ENCODE measurements at places on chromosomes 6 and 20.

DNA sequence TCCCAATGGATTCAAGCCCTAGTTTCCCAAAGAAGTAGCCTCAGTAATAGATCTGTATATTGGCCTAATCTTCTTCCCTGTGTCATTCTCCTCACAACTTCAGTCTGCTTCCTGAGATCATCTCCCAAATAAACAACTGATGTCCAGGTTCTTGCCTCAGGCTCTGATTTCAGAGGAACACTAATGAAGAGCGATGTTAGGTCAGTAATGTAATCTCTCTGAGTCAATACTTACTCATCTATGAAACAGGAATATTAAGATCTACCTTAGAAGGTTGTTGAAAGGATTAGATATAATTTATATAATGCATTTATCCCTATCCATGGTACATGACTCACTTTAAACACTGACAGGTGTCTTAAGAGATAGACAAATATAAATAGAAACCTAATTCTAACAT, 246.0 kb upstream of the FLRT3 start:
- DNase-seq = no peak

DNA sequence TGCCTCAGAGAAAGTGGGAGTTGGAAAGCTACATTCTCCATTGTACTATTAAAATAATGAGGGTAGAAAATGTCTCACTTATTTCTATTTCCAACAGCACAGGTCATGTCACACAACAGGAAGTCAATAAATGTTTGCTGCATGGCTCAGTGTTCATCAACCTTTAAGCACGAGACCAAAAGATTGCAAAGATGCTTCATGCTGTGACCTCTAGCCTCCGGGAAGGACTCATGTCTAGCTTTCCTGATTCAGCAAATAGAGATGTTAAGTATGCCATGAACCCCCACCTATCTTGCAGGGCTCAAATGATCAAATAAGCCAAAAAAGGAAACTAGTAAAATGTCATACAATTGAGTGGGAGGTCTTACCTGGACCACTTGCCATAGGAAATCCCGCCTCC, 57.4 kb downstream of the NCOA6 start:
- DNase-seq = no peak

DNA sequence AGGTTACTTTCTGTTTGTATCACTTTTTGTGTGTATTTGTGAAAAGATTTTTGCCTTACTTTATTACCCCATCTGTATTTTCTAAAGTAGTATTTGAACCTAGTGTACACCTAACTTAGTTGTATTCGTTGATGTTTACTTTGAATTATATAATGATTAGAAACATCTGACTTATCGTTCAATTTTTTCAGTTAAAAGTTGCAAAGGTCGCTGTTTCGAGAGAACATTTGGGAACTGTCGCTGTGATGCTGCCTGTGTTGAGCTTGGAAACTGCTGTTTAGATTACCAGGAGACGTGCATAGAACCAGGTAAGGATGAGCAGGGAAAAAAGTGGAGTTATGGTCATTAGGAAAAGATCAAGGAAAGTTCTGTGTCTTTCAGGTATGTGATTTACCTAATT, 42.0 kb downstream of the ENPP1 start:
- DNase-seq = no peak

- DNase-seq = no peak
These were observed 402 bp upstream of the TAF8 start for GRCh38 chr6:42049948-42050296.

- no peak for DNase-seq
These were observed 35.8 kb downstream of the BTBD9 start for GRCh38 chr6:38603966-38604365.

Data from eye (tissue), 1 donor.